Aorta (tissue), 5 donors: ENCODE measurements at places on chromosomes 3 and 15. TPM values are rescaled to one million over a fixed set of nuclear protein-coding genes. Genes with fewer than 3 reads are reported as not detected.

ANKRD34C gene
- 0.30 TPM for total RNA-seq

CHRNA7 gene
- 3.6 TPM for total RNA-seq

GPR87 gene
- total RNA-seq = not detected

CLK3 gene
- total RNA-seq = 63.7 TPM

TEX9 gene
- 5.7 TPM for total RNA-seq

CCR3 gene
- 0.29 TPM for total RNA-seq

TRIM69 gene
- total RNA-seq = 28.6 TPM

USP50 gene
- 1.1 TPM for total RNA-seq

CADPS gene
- total RNA-seq = 0.75 TPM

FBLN2 gene
- total RNA-seq = 117 TPM

COLQ gene
- total RNA-seq = 18.7 TPM

HYAL2 gene
- 71.2 TPM for total RNA-seq

CCR2 gene
- total RNA-seq = 6.2 TPM

RABL3 gene
- 20.4 TPM for total RNA-seq

RTP2 gene
- total RNA-seq = not detected

SRGAP3 gene
- total RNA-seq = 2.0 TPM

SCAANT1 gene
- not detected for total RNA-seq

NSUN3 gene
- 15.5 TPM for total RNA-seq

IQCF5 gene
- not detected for total RNA-seq

SPESP1 gene
- 1.5 TPM for total RNA-seq

ILDR1 gene
- not detected for total RNA-seq

MCTP2 gene
- total RNA-seq = 9.6 TPM

C15orf62 gene
- total RNA-seq = 0.87 TPM

KCNAB1 gene
- total RNA-seq = 45.8 TPM

C2CD4A gene
- 0.36 TPM for total RNA-seq

CPLX3 gene
- not detected for total RNA-seq

MYD88 gene
- total RNA-seq = 33.6 TPM

PODXL2 gene
- 4.0 TPM for total RNA-seq

TMEM87A gene
- total RNA-seq = 66.8 TPM

RTP4 gene
- total RNA-seq = 1.8 TPM

TRIM42 gene
- not detected for total RNA-seq

RLBP1 gene
- total RNA-seq = not detected

CORO2B gene
- 9.2 TPM for total RNA-seq

PPM1M gene
- total RNA-seq = 43.4 TPM

SERINC4 gene
- not detected for total RNA-seq

CD80 gene
- 1.8 TPM for total RNA-seq

FAM107A gene
- total RNA-seq = 23.6 TPM

PRTG gene
- total RNA-seq = 2.1 TPM

TMOD2 gene
- total RNA-seq = 17.8 TPM

BCHE gene
- 4.3 TPM for total RNA-seq

IGF2BP2 gene
- total RNA-seq = 17.5 TPM

VILL gene
- 10.9 TPM for total RNA-seq

CSPG4 gene
- total RNA-seq = 160 TPM

PROS1 gene
- 81.1 TPM for total RNA-seq

HCLS1 gene
- total RNA-seq = 66.8 TPM

EIF4A2 gene
- 330 TPM for total RNA-seq

CHRM5 gene
- not detected for total RNA-seq

TSC22D2 gene
- total RNA-seq = 43.9 TPM

STRA6 gene
- 0.16 TPM for total RNA-seq

SCN11A gene
- 0.93 TPM for total RNA-seq
